Gastroesophageal sphincter (tissue), 4 donors: ENCODE measurements at places on chromosomes 3 and 15. TPM values are rescaled to one million over a fixed set of nuclear protein-coding genes. Genes with fewer than 3 reads are reported as not detected.
A peak's percentile ranks its signal among the peaks of the same experiment; 100 is the strongest.

GRCh38 chr3:53570081-53570480, 75.7 kb downstream of the CACNA1D start:
- ATAC-seq = no peak

GRCh38 chr15:72836676-72837330, 53.2 kb upstream of the ADPGK start:
- ATAC-seq = no peak

GRCh38 chr3:124973290-124973689, 38.7 kb upstream of the MUC13 start:
- no peak for ATAC-seq

DNA sequence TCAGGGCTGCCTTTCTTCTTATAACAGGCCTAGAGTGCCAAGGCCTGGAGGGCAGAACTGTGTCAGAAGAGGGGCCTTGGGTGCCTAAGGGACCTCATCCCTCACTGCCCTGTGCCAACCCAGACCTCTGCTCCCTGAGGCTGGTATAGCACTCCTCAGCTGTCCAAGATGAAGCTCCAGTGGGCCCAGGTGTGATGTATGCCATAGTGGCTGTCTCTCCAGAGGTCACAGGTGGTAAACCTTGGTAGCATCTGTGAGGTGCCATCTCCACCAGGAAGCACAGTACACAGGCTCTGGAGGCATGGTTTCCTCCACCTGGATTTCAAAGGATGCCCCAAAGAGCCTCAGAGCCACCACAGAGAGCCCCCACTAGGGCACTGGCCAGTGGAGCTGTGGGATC, 12.3 kb upstream of the KLHL40 start:
- no peak for ATAC-seq

GRCh38 chr3:157447026-157447694, 10.5 kb downstream of the PTX3 start:
- no peak for ATAC-seq

GRCh38 chr15:79418693-79419279, 13.3 kb upstream of the MINAR1 start:
- no peak for ATAC-seq

GRCh38 chr15:81002009-81002330, 1.2 kb downstream of the TLNRD1 start:
- peak; percentile 12 for ATAC-seq

KATNBL1 gene
- total RNA-seq = 28.9 TPM
